ENCODE measurements at places on chromosomes 4 and X.

GRCh38 chr4:17869327-17869726, 58.5 kb downstream of the NCAPG start:
- no peak for DNase-seq

DNA sequence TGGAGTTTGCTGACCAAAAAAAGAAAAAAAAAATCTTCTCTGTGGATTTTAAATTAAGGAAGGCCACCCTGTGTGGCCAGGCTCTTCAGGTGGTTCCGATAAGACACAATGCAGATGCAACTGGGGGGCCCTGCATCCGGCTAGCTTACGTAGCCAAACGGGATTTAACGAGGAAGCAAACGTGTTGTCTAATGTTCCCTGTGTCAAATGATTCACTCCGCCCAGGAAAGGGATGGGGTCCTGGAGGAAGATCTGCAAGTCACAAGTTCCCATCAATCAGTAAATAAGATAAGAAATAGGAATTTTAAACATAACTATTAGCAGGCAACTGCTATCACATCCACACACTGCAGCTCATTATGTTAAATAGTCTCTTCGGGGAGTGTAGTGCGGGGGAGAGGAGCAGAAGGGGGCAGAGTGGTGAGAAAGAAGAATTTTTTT, 216.4 kb upstream of the GYPA start:
- no peak for DNase-seq

DNA sequence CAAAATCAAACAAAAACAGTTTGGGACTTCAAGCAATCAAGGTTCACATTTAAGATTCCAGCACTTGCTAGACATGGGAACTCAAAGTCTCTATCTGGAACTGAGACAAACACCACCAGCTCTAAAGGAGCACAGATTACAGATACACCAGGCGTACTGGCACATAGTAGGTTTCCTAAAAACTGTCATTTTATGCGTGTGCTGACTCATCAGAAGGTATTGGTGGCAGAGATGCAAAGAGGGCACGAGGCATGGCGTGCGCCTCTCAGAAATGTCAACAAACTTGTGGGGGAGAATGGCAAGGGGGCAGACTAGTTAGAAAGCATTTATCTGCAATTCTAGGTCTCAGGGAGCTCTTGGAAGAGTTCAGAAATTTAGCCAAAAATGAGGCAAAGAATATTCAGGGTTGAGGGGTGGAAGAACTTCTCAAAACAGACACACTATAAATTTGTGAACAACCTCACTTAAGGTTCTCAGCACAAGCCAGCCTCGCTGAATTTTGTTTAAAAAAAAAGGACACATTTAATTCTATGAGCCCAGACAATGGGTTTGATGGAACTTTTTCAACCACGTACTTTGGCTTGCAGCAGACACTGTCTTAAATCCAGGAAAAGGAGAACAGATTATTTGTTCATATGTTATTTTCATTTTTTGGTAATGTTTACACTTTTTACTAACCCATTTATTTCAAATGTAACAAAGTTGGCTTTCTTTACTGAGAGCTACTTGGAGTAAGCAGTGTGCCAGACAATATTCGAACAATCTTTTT, 100.0 kb downstream of the SHISA3 start:
- DNase-seq = no peak

DNA sequence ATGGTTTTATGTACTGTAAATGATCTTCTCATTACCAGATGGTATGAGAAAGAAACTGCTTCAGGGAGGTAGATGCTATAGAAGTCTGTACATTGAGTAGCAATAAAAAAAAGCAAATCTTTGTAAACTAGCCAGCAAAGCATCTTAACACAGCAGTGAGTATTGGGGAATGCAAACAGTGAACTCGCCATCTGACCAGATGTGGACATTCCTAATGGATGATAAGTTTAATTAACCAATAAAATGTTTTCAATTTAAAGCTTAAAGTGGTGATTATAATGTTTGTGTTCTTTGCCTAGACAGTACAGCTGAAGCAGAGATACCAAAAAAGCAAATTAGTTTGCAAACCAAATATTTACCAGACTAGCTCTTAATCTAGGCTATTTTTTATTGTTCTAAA, 1144.2 kb downstream of the FAT4 start:
- DNase-seq = no peak

- no peak for DNase-seq
Measured at GRCh38 chrX:70096052-70096451, 33.8 kb downstream of the OTUD6A start.

- no peak for DNase-seq
Measured at GRCh38 chr4:56426273-56426672, 9.1 kb downstream of the PPAT start.

GRCh38 chr4:8645753-8646124, 53.2 kb downstream of the CPZ start:
- peak; percentile 84 for DNase-seq

GRCh38 chrX:40003428-40004245, 94.1 kb downstream of the BCOR start:
- no peak for DNase-seq

DNA sequence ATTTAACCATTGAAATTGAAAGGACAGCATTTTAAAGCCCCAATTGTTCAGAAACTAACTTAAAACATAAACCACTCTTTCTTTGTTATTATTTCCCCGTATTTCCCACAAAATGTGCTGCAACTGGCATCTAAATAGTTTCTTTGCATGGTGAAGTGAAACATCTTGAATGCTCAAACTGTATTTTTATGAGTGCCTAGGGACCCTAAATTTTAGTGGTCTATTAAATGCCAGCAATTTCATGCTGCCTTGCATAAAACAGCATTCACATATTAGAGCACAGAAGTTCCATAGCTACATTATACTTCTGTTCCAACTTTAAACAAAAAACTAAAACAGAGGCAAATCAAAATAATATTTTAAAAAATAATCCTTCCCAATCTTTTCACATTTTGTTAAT, 5.4 kb downstream of the RAB28 start:
- DNase-seq = no peak

DNA sequence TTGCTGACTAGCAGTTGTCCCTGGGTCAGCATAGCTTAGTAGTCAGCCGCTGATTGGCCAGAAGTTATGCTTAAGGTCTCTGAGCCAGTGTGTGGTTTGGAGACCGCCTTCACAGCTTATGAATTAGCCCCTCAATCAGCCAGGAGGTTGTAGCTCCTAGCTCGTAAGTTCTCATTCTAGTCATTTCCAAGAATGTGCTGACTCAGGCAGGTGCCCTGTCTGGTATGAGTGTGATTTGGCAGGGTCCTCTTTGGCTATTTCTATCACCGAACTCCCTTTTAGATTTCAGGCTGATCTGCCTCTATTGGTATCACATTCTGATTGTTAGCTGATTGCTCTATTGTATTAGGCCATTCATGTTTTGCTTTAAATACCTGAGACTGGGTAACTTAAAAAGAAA, 33.1 kb downstream of the NUDT11 start:
- no peak for DNase-seq

DNA sequence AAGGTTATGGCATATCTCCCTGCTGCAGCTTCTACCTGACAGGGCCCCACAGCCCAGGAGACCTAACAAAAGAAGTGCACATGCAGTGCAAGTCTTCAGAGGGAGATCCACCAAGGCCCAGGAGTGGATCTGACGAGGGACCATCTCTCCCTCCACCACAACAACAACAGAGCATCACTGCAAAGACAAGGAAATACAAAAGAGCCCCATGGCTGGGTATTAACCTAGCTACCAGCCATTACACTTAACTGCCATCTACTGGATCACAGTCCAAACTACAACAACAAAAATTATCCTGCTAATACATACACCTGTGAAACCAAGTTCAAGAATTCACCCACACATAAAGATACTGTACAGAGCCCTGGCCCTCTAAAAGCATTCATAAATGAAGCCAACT, 280.2 kb upstream of the SLC7A11 start:
- no peak for DNase-seq

GRCh38 chr4:82818664-82819662, 20.4 kb upstream of the SCD5 start:
- DNase-seq = no peak

DNA sequence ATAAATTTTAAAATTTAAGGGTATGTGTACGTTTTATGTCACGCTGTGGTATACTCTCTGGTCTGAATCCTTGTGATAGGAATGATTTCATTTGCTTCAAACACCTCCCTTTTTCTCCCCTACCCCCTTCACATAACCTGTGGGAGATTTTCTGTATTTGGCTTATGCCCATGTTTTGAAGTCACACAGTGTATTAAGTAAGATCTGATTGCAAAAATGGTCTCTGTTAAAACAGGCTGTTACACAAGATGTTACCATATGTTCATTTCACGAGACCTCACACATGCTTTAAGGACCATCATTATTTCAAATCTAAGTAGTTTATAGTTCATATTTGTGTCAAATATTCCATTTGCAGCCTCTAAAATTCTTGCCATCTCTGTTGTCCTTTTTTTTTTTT, 63.5 kb downstream of the TMEM131L start:
- DNase-seq = no peak

DNA sequence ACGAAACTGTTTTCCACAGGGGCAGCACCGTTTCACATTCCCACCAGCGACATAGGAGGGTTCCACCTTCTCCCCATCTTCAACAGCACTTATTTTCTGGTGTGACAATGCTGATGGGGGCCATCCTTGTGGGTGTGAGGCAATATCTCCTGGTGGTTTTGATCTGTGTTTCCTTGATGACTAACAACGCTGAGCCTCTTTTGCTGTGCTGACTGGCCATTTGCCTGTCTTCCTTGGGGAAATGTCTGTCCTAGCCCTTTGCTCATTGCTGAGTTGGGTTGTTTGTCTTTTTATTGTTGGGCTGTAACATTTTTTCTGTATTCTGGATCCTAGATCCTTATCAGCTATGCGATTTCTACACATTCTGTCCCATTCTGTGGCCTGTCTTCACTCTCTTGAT, 33.7 kb downstream of the ATP2B3 start:
- DNase-seq = no peak

DNA sequence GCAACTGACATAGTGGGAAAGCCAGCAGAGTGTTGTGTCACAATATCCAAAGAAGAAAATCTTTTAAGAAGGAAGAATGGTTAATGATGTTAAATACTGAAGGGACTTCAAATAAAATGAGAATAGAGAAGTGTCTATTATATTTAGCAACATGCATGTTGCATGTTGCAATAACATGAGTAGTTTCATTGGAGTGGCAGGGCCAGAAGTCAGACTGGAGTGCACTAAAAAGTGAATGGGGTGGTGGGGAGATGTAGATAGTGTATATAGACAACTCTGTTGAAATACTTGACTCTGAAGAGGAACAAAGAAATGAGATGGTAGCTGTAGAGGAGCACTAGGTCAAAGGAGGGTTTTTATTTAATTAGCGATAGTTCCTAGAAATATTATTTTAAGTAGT, 9.5 kb upstream of the AMMECR1 start:
- DNase-seq = no peak

GRCh38 chrX:10007621-10008020, 40.5 kb downstream of the CLDN34 start:
- no peak for DNase-seq

DNA sequence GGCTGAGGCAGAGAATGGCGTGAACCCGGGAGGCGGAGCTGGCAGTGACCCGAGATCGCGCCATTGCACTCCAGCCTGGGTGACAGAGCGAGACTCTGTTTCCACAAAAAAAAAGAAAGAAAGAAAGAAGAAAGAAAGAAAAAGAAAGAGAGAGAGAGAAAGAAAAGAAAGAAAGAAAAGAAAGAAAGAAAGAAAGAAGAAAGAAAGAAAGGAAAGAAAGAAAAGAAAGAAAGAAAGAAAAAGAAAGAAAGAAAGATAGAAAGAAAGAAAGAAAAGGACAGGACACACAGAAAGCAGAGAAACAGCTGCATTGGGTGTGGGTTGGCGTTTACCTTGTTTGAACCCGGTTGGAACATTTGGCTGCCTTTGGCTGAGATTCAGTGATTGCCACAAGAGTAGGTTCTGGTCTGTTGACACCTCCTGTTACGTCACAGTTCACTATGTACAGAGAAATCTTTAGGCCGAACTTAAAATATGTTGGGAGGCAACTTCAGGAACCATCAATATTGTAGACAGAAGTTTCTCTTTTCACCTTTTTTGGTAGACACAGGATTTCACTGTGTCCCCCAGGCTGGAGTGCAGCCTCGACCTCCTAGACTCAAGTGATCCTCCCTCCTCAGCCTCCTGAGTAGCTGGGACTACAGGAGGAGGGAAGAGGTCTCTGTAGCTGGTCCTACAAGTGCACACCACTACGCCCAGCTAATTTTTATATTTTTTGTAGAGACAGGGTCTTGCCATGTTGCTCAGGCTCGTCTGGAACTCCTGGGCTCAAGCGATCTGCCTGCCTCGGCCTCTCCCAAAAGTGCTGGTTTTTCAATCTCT, 16.3 kb upstream of the PLCXD1 start:
- DNase-seq = peak; percentile 22

- DNase-seq = no peak
Measured at GRCh38 chrX:21764008-21764407, 6.1 kb upstream of the SMPX start.

DNA sequence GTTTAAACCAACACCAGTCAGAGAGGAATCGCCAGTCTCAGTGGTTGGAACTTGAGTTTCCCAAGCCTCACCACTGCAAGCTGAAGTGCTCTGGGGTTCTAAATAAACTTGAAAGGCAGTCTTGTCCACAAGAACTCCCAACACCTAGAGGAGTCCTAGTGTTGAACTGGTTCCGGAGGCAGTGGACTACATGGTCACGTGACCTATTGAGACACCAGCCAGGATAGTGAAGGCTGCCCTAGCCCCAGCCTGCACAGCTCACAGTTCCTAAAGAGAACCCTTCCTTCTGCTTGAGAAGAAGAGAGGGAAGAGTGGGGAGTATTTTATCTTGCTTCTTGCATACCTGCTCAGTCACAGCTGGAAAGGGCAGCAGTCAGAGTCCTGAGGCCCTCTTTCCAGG, 1012.7 kb upstream of the ADGRL3 start:
- DNase-seq = no peak

- no peak for DNase-seq
Measured at GRCh38 chr4:17260166-17260907, 251.6 kb downstream of the QDPR start.

DNA sequence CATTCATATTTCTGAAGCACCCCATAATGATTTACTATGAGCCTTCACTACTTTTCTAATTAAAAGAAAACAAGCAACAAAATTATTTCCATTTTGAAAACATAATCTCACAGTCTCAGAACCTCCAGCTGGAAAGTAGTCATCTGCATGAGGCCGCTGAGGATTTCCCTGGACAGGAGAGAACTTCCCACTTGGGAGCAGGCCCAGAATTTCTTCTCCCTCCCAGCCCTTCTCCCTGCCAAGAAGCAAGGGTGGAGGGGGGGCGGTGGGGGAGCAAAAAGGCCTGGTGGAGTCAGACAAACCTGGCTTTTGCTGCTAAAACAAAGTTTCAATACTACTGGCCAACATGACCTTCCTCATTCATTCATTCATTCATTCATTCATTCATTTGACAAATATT, 167.3 kb downstream of the PJA1 start:
- no peak for DNase-seq

GRCh38 chr4:19831644-19832285, 419.9 kb upstream of the SLIT2 start:
- no peak for DNase-seq

- no peak for DNase-seq
Measured at GRCh38 chrX:111052478-111052877, 43.5 kb upstream of the PAK3 start.
